Keratinocyte (primary cell): ENCODE measurements at places on chromosomes 2 and 18.

- DNase-seq = peak; percentile 70
These were observed 1.1 kb upstream of the FARP2 start for GRCh38 chr2:241354668-241355658.

- no peak for DNase-seq
These were observed 779 bp downstream of the MALL start for GRCh38 chr2:110114831-110115255.

DNA sequence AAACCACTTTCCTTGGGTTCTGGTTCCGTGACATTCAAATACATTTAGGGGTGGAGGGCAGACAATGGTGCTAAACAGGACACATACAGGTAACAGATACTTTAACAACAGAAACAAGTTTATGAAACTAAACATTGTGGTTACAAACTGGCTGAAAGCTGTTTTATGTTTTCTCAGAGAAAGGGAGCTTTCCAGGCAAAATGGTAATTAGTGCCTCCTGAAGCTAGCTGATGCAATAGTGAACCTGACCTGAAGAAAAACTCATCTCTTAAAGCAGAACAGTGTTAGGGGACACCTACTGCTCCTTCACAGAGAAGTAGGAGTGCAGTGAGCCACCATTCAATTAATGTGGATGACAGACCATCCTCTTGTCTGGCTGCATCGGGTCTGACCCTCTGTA lies 138.9 kb downstream of the CCDC148 start:
- DNase-seq = no peak

DNA sequence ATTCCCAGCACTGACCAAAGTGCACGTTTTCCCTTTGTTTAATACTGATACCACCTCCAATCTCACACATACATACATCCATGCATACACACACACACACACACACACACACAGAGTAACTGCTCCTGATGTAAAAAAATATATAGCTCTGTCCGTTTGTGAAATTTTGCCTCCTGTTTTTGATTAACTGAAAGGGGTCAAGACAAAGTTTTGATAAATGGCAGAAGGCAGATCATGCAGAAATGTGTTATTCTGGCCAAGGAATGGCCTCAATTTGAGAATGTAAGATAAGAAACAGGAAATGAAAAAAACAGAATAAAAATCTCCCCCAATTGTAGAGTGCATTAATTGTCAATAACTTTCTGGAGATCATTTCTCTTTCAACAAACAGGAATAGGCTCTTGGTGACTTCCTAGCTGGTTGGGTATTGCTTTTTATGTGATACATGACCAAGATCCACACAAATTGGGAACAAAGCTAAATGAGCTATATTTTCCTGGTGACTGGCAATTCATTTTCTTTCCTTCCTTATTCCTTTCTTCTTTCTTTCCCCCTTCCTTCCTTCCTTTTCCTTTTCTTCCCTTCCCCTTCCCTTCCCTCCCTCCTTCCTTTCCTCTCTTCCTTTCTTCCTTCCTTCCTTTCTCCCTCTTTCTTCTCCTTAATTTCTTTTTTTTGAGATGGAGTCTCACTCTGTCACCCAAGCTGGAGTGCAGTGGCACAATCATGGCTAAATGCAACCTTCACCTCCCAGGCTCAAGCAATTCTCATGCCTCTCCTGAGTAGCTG lies 88.9 kb upstream of the PMAIP1 start:
- DNase-seq = no peak

- no peak for DNase-seq
These were observed 6.8 kb upstream of the CHMP3 start for GRCh38 chr2:86570059-86570458.

DNA sequence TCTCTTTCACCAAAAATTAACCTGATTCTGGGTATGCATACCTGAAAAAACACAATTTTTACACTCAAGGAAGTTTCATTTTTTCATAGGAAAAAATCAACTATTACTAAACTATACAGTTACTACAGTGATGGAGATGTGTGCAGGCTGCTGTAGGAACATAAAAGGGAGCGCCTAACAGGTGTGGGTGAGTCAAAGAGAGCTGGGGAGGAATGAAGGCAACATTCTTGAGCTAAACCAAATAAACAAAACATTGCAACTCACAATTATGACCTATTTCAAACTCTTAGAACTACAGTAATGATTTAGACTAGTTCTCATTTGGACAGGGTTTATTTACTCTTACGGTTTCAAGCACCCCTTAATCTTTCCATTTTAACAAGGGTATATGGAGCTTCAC lies 13.4 kb upstream of the CLASP1 start:
- no peak for DNase-seq

DNA sequence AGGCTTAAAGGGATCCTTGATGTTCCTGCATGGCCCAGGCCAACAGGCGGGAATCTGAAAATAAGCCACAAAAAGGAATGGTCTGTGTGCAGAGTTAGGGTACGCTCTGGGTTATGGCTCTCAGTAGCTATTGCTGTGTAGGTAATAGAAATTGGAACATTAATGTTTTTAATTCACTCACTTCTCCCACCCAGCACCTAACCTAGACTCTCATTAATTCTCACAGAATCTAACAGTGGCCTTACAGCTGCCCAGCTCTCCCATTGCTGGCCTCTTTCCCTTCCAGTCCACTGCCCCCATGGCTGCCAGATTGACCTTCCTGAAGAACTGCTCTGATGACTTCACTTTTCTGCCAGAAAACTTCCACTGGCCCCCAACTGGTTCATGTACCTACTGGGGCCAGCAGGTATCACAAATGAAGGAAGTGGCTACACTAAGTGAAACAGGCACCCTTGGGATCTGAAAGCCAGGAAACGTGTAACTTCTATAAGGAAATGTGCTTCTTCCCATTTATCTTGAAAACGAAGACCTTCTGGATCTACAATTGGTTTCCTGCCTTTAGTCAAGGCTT lies 315.2 kb downstream of the STK39 start:
- no peak for DNase-seq

DNA sequence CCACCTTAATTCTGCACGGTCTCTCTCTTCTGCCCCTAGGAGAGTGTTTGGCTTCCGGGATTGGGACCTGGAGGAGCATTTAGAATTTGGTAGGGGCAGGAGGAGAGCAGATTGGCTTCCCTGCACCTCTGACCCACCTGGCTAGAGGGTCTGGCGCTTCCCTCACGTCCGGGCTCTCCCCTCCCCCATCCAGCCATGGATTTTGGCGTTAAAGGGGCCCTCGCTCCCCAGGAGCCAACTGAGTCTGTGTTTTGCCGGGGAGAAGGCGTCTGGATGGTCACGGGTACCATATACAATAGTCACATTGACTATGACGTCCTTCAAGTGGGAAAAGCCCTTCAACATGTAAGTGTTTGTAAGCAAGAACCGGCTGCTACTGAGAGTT lies 6.6 kb downstream of the HOXD3 start:
- DNase-seq = no peak

- no peak for DNase-seq
These were observed 6.1 kb downstream of the E2F6 start for GRCh38 chr2:11459816-11460215.

- DNase-seq = no peak
These were observed 86.4 kb downstream of the NCOA1 start for GRCh38 chr2:24577481-24577880.

DNA sequence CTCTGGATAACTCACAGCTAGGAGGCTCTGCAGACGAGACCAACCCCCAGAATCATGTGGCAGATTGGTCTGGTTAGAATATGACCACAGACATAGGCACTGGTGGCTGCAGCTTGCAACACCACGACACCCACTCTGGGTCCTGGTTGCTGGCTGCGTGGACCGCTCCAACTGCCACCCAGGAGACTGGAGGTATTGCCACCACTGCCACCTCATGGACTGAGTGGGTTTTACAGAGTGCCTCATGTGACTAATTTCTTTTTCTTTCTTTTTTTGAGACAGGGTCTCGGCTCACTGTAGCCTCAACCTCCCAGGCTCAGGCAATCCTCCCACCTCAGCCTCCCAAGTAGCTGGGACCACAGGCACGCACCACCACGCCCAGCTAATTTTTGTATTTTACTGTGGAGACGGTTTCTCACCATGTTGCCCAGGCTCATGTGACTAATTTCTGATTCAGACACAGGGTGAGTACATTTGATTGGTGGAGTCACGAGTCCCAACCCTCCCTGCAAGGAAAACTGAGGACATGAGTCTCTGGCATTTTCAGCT lies 29.9 kb upstream of the NT5DC4 start:
- DNase-seq = no peak

GRCh38 chr2:33890686-33891085 lies 291.6 kb upstream of the FAM98A start:
- no peak for DNase-seq

DNA sequence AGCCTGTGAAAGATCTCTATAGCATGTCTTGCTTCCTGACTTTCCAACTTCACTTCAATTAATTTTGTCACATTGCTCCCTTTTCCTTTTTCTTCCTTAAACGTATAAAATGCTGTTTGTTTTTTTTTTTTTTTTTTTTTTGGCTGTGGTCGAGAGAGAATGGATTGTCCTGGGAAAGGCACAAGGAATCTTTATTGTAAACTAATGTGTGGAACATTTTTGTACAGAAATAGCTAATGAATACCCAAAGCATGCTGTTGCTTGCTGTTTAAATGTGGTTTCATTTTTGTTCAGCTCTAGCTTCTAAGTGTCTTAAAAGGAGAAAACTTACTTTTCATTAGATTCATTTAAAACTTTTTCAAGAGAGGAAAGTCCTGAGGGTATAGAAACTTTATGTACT lies 105.5 kb downstream of the GPD2 start:
- no peak for DNase-seq

DNA sequence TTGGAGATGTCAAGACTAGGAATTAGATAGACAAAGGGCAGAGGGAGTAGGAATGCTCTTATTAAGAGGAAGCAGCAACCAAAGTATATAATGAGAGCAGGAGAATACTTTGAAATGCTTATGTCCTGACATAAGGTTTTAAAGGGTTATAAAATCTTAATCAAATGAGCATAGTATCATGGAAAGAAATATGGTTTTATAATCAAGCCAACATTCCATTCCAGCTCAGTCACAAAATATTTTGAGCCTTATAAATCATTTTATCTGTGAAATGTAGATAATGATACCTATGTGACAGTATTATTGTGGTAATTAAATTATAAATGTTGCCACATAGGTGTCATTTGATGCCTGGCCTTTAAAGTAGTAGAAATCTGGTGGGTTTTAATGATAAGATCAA lies 17.6 kb downstream of the VSNL1 start:
- DNase-seq = no peak

DNA sequence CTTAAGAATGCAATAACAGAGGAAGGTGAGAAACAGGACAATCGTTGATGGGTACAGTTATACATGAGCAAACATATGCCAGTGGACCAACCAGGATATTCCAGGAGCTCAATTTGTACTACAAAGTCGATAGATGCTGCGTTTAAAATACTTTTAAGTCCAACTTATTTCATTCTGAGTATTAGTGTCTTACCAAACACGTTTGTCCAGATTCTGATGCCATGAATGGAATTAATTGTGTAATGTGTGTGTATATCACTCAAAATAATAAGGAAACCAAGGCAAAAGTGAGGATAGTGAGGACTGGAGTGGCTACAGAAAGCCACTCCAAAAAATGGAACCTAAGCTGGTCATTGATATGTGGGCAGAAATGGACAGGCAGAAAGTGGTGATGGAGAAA lies 332.6 kb downstream of the RIT2 start:
- no peak for DNase-seq

DNA sequence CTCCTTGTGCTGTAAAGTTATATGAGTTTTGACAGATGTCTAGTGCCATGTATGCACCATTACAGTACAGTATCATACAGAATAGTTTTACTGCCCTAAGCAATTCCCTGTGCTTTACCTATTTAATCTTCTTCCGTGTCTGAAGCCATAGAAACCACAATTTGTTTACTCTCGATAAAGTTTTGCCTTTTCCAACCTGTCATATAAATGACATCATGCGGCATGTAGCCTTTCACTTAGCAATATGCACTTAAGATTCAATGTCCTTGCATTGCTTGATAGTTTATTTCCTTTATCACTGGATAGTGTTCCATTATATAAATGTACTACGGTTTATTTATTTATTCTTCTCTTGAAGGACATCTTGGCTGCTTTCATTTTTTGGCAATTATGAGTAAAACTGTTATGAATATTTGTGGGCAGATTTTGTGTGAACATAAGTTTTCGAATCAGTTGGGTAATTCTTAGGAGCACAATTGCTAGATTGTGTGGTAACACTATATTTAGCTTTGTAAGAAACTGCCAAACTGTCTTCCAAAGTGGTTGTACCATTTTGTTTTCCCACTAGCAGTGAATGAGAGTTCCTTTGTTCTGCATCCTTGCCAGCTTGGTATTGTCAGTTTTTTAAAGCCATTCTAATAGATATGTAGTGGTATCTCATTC lies 136.8 kb upstream of the MAP3K20 start:
- no peak for DNase-seq

DNA sequence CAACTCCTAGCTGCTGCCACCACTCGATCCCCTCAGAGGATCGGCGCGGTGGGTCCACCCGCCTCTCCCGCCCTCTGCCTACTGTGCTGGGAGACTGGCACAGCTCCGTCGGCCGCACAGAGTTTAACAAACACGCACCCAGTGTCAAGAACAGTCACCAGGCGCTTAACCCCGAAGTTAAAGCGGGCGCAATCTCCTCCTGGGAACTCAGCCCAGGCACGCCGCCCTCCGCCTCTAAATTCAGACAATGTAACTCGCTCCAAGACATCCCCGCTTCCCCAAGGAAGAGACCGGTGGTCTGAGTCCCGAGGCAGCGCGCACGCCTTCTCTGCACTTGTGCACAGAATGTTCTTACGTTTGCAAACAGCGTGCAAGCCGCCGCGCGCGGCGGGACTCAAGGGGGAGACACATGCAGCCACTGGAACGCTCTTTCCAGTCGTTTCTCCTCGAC lies 533 bp downstream of the CXCR4 start:
- DNase-seq = no peak

GRCh38 chr18:46588971-46589660 lies 67.9 kb downstream of the LOXHD1 start:
- no peak for DNase-seq

DNA sequence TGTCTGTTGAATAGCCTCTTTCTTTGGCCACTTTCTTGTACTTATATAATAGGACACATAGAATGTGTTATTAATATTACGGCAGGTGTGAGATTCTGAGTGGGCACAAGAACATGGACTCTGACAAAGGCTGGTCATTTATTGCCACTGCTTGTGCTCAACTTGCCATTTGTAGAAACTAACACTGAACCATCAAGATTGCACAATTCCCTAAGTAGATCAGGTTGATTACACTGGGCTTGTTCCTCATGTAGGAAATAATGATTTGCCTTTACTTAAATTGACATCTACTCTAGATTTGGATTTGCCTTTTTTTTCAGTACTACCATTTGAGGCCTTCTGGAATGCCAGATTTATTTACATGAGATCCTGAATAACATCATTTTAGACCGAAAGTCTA lies 342.7 kb upstream of the CWC22 start:
- no peak for DNase-seq

DNA sequence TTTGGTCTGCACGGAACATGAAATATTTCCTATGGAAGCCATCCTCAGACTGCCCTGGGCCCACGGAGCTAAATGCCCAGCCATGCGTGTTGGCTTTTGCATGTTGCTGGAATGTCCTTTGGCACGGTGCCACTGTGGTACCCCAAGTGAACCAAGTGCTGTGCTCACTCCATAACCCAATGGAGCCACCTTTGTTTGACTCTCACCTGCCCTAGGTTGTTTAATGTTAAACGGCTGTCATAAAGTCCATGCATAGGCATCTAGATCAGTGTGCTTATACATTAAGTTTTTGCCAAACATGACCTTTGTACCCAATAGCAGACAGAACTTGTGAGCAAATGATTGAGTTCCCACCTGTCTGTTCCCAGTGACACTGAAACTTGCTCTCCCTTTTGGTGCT lies 59.9 kb upstream of the TMEM87B start:
- DNase-seq = no peak

GRCh38 chr2:112627060-112628040 lies 18.4 kb upstream of the SLC20A1 start:
- DNase-seq = no peak
